ENCODE measurements at places on chromosomes 16 and 17.

DNA sequence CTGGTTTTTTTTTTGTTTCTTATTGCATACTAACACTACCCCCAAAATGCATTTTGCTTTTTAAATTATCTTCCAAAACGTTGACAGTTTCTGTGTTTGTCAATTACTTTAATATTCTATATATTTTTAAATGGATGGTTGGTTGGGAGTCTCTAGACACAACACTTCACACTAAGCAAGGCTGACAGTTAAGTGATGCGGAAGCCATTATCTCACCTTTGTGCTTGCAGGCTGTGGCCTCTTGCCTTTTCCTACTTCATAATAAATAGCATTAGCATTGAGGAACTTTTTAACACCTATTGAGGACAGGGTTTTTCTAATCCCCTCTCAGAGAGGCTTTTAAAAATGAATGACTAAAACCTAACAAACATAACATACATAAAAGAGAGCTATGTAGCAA lies 280.8 kb upstream of the TBX2 start:
- DNase-seq = no peak

DNA sequence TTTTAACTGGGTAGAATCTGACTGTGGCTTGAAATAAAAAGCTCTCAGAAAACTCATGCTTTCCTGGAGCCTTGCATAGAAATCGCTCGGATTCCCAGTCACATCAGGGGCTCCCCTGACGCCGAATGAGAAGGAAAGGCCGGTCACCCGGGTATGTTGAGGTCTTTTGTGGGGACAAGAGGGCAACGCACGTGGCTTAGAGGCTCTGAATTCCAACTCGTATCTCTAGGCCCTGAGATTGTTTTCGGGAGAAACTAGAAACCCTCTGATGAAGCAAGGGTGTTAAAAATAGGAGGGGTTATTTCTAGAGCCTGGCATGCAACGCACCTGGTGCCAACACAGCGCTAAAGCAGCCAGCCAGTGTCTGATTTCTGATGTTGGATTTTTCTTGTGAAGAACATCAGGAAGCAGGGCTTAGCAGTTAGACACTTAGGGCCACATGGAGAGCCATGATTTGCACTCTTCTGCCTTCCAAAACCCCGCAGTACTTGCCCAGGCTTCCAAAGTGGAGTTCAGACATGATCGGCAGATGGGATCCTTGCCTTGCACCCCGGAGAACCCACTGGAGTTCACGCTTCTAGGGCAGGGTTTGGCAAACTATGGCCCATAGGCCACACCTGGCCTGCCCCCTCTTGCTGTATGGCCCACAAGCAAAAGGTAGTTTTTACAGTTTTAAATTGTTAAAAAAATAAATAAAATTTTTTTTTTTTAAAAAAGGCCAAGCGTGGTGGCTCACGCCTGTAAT lies 12.6 kb downstream of the CACNG1 start:
- DNase-seq = no peak

- DNase-seq = no peak
Observed at GRCh38 chr16:2208308-2208707, 2.4 kb downstream of the BRICD5 start.

- DNase-seq = peak; percentile 27
Observed at GRCh38 chr16:31010585-31011325, at the start of gene STX1B. TSS of gene STX1B (minus strand) at chr16:31010638. CDS start at chr16:31010396, 242 bp downstream.

- DNase-seq = no peak
Observed at GRCh38 chr16:57556941-57557541, 14.6 kb downstream of the ADGRG5 start.

DNA sequence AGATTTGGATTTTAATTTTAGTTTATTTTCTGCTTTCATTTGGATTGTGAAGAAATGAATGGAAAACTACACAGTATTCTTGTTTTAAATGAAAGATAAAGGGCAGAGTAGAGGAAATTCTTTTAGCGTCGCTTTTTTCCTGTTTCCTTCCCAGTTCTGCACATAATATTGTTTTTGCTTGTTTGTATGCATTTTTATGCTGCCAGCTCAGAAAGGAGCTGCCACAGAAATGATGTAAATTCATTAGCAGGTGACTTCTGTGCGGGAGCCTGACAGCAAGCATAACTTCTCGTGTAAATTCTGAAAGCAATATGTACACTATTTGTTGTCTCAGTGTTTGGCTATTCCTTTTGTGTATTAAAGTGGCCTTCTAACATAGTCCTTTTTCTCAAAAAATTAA lies 234.6 kb downstream of the PHKB start:
- DNase-seq = no peak

GRCh38 chr16:87276091-87276701 lies 41.0 kb downstream of the C16orf95 start:
- no peak for DNase-seq

- DNase-seq = no peak
Observed at GRCh38 chr17:601926-602303, 112.7 kb downstream of the VPS53 start.
